ENCODE measurements at places on chromosomes 12 and 14. TPM values are rescaled to one million over a fixed set of nuclear protein-coding genes. Genes with fewer than 3 reads are reported as not detected.

GRCh38 chr12:93167841-93168492 is 209.8 kb upstream of the NUDT4 start:
- no peak for DNase-seq
- no peaks in the 10 kb centered on the region for H3K27me3 ChIP-seq
- H3K27ac ChIP-seq = no peak overlapping the region

DNA sequence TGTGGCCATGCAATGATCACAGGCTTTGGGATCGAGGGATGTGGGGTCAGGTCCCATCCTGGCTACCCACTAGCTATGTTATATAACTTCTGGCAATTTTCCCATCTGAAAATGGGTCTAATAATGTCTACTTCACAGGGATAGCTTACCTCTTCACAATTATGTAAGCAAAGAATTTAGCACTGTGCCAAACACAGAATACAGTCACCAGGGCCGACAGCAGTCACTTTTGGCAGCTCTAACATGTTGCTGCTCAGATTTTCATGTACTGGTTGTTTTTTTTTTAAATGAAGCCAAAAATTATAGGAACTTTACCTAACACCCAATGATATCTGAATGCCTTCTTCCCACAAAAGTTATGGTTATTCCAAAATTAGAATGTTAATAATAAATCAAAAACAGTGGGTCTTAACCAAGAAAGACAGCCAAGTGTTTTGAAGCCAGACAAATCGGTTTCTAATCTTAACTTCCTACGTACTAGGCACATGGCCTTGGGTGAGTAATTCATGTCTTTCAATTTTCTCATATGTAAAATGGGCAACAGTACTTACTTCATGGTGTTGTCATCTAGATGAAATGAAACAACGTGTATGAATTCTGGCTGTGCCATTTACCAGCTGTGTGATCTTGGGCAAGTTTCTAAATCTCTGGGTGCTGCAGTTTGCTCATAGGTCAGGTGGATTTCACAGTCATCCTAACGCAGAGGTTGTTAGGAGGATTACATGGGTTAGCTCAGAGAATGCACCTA is 13.0 kb upstream of the PCED1B start:
- H3K27ac ChIP-seq = peak overlapping the region; percentile 40
- H3K4me3 ChIP-seq = no peak overlapping the region
- H3K4me1 ChIP-seq = peaks cover 8% of the 10 kb centered on the region
- no peak for DNase-seq
- no peaks in the 10 kb centered on the region for H3K27me3 ChIP-seq

DNA sequence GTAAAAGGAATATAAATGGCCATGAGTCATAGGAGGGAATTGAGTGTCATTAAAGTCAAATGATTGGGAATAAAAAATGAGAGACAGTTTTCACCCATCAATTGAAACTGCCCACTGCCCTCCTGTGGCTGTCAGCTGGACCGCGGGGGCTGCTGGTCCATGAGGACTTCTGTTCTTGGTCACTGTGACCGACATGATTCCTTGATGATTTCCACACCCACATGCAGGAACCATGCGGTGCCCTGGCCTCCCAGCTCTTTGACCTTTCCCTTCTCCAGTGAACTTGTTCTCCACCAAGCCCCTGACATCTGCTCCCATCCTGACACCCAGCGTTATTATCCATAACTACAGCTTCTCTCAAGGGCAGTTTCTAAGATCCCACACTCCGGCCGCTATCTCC is 48.4 kb downstream of the C12orf75 start:
- no peak overlapping the region for H3K27ac ChIP-seq
- peaks cover 12% of the 10 kb centered on the region for H3K4me1 ChIP-seq
- H3K27me3 ChIP-seq = no peaks in the 10 kb centered on the region
- no peak overlapping the region for H3K4me3 ChIP-seq
- no peak for DNase-seq

GRCh38 chr12:47214001-47214619 is 134.4 kb upstream of the AMIGO2 start:
- peak overlapping the region; percentile 9 for H3K4me3 ChIP-seq
- H3K27me3 ChIP-seq = no peaks in the 10 kb centered on the region
- H3K36me3 ChIP-seq = no peaks in the 10 kb centered on the region
- no peaks in the 10 kb centered on the region for H3K4me1 ChIP-seq

- H3K27ac ChIP-seq = no peak overlapping the region
- peaks cover 5% of the 10 kb centered on the region for H3K36me3 ChIP-seq
- no peaks in the 10 kb centered on the region for H3K4me1 ChIP-seq
- no peak for DNase-seq
Observed at GRCh38 chr12:3086729-3087323, 9.6 kb downstream of the TSPAN9 start.

GRCh38 chr12:68114606-68115005 is 44.9 kb downstream of the IFNG start:
- no peak for DNase-seq
- H3K27ac ChIP-seq = no peak overlapping the region
- H3K4me1 ChIP-seq = no peaks in the 10 kb centered on the region
- H3K36me3 ChIP-seq = no peaks in the 10 kb centered on the region
- H3K4me3 ChIP-seq = no peak overlapping the region

- no peak overlapping the region for H3K27ac ChIP-seq
- H3K27me3 ChIP-seq = no peaks in the 10 kb centered on the region
- DNase-seq = peak; percentile 30
- H3K36me3 ChIP-seq = no peaks in the 10 kb centered on the region
Observed at GRCh38 chr14:44863271-44863670, 98.5 kb downstream of the KLHL28 start.

The TAMALIN gene
- total RNA-seq = 8.1 TPM

The ZDHHC22 gene
- total RNA-seq = not detected

GRCh38 chr14:105855246-105855892 is 329.0 kb downstream of the TMEM121 start:
- no peaks in the 10 kb centered on the region for H3K36me3 ChIP-seq
- H3K27me3 ChIP-seq = no peaks in the 10 kb centered on the region
- no peak overlapping the region for H3K27ac ChIP-seq

DNA sequence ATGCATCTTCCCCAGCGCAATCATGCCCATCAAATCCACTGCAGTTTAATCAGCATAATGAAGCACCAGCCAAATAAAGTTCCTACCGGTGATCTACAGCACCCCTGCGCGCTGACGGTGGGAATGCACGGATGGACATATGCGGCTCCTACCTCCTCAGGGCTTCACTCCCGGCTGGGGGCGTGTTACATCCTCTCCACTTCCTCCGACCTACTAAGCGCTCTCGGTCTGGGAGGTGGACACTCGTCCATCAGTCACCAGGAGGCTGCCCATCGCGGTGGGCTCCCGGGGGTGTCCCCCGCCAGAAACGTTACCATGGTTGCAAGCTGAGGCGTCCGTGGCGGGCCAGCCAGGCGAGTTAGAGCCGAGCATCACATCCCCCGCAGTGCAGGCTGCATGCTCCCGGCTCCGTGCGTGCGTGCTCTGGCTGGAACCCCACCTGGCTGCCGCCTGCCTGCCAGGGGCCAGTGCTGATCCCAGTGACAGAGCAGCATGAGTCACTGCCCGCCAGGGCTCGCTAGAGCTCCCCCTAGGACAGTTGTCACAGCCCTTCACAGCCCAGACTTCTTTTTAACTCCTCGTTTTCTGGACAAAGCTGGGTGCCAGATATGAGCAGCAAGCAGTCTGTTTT is 73.0 kb downstream of the CIT start:
- DNase-seq = peak; percentile 89
- no peaks in the 10 kb centered on the region for H3K36me3 ChIP-seq
- H3K27me3 ChIP-seq = no peaks in the 10 kb centered on the region
- H3K4me3 ChIP-seq = peak overlapping the region; percentile 37
- peaks cover 10% of the 10 kb centered on the region for H3K4me1 ChIP-seq

The CACNA1C gene
- total RNA-seq = 23.7 TPM

DNA sequence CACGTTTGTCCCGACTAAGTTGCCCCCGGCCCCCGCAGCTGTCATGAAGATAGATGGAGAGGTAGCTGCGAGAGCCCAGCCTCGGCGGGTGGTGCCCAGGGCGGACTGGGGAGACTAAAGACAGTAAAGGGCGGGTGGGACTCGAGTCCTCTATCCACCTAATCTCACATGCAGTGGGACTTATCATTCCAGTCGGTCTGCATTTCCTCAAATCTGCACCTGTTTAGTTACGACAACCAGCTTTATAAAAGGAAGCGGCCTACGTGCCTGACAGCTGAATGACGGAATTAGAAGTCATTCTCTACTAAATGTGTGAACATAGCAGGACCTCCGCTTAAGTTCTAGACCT is 109.8 kb upstream of the EGLN3 start:
- no peaks in the 10 kb centered on the region for H3K36me3 ChIP-seq
- H3K4me1 ChIP-seq = peaks cover 23% of the 10 kb centered on the region
- DNase-seq = no peak
- H3K27ac ChIP-seq = peak overlapping the region; percentile 89

DNA sequence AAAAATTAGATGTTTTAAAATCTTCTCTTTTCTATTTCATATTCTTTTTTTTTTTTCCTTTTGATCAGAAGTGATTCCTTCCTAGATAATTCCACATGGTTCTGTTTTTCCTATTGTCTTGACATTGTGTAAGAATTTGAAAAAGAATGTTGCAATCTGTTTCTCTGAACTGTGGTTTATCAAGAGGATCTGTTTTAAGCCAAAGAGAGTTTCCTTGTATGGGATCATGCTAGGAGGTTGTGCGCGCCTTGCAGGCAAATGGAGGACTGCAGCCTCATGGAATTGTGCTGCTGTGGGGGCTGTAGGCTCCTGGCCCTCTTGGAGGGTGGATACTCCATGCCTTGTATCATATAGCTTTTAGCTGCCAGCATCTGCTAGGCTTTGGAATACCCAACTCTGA is 43.3 kb upstream of the MBIP start:
- H3K4me3 ChIP-seq = no peak overlapping the region
- no peaks in the 10 kb centered on the region for H3K27me3 ChIP-seq
- no peak overlapping the region for H3K27ac ChIP-seq
- no peak for DNase-seq
- H3K4me1 ChIP-seq = no peaks in the 10 kb centered on the region

DNA sequence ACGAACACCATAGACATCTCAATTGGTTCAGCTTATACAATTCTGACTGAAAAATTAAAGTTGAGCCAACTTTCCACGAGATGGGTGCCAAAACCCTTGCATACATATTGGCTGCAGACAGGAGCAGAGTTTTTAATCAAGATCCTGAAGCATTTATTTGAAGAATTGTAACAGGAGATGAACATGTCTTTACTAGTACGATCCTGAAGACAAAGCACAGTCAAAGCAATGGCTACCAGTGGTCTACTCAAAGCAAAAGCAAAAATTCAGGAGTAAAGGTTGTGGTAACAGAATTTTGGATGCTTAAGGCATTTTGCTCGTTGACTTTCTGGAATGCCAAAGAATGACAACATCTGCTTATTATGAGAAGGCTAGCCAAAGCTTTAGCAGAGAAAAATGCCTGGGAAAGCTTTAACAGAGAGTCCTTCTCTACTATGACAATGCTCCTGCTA is 20.7 kb downstream of the ZDHHC17 start:
- H3K27me3 ChIP-seq = no peaks in the 10 kb centered on the region
- DNase-seq = no peak
- no peak overlapping the region for H3K4me3 ChIP-seq
- H3K4me1 ChIP-seq = peaks cover 6% of the 10 kb centered on the region
- no peaks in the 10 kb centered on the region for H3K36me3 ChIP-seq
- peak overlapping the region; percentile 39 for H3K27ac ChIP-seq

DNA sequence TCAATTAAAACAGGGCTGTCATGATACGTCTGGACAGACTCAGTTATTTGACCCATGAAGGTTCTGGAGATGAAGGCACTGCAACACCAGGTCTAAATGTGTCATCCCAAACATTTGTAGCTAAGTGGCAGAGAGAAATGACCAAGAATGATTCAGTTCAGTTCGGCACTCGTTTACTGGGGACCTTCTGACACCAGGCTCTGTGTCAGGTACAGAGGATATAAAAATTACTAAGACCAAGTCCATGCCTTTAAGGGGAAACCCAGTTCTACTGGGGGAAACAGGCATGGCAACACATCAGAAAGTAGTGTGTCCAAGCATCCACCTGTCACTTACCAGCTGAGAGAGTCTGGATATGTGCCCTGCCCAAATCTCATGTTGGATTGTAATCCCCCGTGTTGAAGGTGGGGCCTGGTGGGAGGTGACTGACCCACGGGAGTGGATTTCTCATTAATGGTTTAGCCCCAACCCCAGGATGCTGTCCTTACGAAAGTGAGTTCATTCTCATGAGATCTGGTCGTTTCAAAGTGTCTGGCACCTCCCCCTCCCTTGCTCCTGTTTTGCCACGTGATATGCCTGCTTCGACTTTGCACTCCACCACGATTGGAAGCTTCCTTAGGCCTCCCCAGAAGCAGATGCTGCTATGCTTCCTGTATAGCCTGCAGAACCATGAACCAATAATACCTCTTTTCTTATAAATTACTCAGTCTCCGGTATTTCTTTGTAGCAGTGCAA is 41.9 kb upstream of the BCL2L14 start:
- H3K36me3 ChIP-seq = no peaks in the 10 kb centered on the region
- no peak overlapping the region for H3K4me3 ChIP-seq
- peaks cover 25% of the 10 kb centered on the region for H3K4me1 ChIP-seq

The GLIPR1L2 gene
- not detected for total RNA-seq
